Spleen (tissue), 13 donors: ENCODE measurements at places on chromosomes 11 and 22. TPM values are rescaled to one million over a fixed set of nuclear protein-coding genes. Genes with fewer than 3 reads are reported as not detected.

Gene OR8G1
- not detected for polyA plus RNA-seq

Gene HPS5
- polyA plus RNA-seq, result 10.3 TPM

Gene JAML
- 42.0 TPM for polyA plus RNA-seq

Gene ASPHD2
- 2.1 TPM for polyA plus RNA-seq

Gene OR5L1
- not detected for polyA plus RNA-seq

Gene MRGPRX3
- not detected for polyA plus RNA-seq

Gene MMP10
- not detected for polyA plus RNA-seq

Gene CD6
- 10.9 TPM for polyA plus RNA-seq

Gene TMPRSS5
- polyA plus RNA-seq, result 0.46 TPM

Gene CASP5
- polyA plus RNA-seq, result 2.0 TPM
